Panc1 (cell line): ENCODE measurements at places on chromosomes 12 and 14. TPM values are rescaled to one million over a fixed set of nuclear protein-coding genes. Genes with fewer than 3 reads are reported as not detected.

HHIPL1 gene
- 2.1 TPM for total RNA-seq

PPP1R1A gene
- total RNA-seq: 0.23 TPM

HOXC9 gene
- total RNA-seq: 37.2 TPM

DNA sequence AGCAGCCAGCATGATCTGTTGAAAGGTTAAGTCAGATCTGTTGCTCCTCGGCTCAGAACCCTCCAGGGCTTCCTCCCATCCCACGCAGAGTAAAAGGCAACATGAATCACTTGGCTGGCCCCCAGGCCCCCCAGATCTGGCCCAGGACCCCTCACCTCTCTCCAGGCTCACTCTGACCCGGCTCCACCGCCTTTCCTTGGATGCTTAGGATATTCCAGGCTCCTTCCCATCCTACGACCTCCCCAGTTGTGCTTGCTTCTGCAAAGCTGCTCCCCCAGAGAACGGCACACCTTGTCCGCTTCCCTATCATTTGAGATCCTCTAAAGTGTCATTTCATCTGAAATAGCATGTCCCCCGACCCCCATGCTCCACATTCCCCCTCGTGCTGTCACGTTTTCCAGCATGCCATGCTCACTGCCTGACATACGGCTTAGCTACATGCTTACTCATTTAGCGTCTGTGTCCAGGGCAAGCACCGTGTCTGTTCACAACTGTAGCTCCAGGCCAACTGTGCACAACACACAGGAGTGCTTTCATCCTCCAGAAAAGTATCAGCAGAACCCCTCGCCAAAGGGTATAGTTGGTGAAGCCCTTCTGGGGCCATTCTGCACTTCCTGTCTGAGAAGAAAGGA lies 33.6 kb upstream of the BDKRB2 start:
- no peak overlapping the region for H3K27ac ChIP-seq
- H3K27me3 ChIP-seq: no peaks in the 10 kb centered on the region
- no peak overlapping the region for H3K4me3 ChIP-seq
- no peak for DNase-seq
- H3K36me3 ChIP-seq: no peaks in the 10 kb centered on the region
- peaks cover 3% of the 10 kb centered on the region; the same call in 1 of the 2 replicates for H3K4me1 ChIP-seq

- H3K4me1 ChIP-seq: peaks cover 34% of the 10 kb centered on the region
- H3K27me3 ChIP-seq: no peaks in the 10 kb centered on the region
- H3K27ac ChIP-seq: peak overlapping the region; percentile 77
- H3K36me3 ChIP-seq: peaks cover 16% of the 10 kb centered on the region
- DNase-seq: no peak
Measured at GRCh38 chr14:95535226-95536021, 574 bp downstream of the GLRX5 start.

DNA sequence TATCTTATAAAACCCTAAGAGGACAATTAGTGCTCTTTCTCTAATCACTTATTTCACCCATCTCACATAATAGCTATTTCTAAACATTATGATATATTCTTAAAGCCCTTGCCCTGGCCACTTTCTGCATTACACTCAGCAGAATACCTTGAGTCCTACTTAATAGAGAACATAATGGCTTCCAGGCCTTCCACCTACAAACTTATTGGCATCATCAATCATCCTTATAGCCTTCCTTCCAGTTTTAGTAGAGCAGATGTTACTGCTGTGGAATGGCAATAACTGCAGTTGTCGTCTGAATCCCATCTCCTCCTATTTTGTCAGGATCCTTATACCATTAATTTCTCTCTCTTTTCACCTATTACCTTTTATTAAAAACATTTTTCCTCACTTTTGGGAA lies 1127.4 kb downstream of the LRFN5 start:
- no peaks in the 10 kb centered on the region for H3K4me1 ChIP-seq
- no peaks in the 10 kb centered on the region for H3K36me3 ChIP-seq
- DNase-seq: no peak
- no peak overlapping the region for H3K27ac ChIP-seq
- H3K4me3 ChIP-seq: no peak overlapping the region
- H3K27me3 ChIP-seq: no peaks in the 10 kb centered on the region

- no peaks in the 10 kb centered on the region for H3K36me3 ChIP-seq
- no peaks in the 10 kb centered on the region for H3K27me3 ChIP-seq
- DNase-seq: no peak
- H3K4me3 ChIP-seq: no peak overlapping the region
- H3K4me1 ChIP-seq: no peaks in the 10 kb centered on the region
Measured at GRCh38 chr14:59301354-59301753, 112.9 kb downstream of the DAAM1 start.

- H3K4me1 ChIP-seq: peaks cover 15% of the 10 kb centered on the region
- H3K27ac ChIP-seq: peak overlapping the region; percentile 98
- no peaks in the 10 kb centered on the region for H3K36me3 ChIP-seq
- peak overlapping the region; percentile 43 for H3K4me3 ChIP-seq
- H3K27me3 ChIP-seq: no peaks in the 10 kb centered on the region
- DNase-seq: no peak
Measured at GRCh38 chr12:120292411-120292660, 633 bp upstream of the RNU4-2 start.
